SJSA1 (cell line): ENCODE measurements at places on chromosomes 4 and X.

GRCh38 chr4:129908117-129908516, 812.2 kb downstream of the C4orf33 start:
- no peak for DNase-seq

DNA sequence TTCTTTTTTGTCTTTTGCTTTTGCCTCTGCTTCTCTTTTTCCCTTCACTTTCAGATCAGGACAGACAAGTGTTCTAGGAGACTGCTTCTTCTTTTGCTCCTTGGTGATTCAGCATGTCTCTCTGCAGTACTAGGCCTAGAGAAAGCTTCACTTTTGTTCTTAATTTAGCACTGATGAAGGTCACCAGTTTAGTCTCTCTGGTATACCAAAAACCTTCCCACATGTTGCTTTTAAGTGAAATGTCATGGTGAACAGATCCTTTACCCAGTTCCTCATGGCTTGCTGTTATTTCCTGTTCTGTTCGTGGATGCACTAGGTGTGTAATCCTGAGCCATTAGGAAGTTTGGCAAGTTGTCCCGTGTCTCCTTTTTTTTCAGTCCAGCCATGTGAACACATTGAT, 53.3 kb downstream of the NBDY start:
- no peak for DNase-seq

- no peak for DNase-seq
Measured at GRCh38 chr4:185165605-185166063, 22.6 kb downstream of the SLC25A4 start.

DNA sequence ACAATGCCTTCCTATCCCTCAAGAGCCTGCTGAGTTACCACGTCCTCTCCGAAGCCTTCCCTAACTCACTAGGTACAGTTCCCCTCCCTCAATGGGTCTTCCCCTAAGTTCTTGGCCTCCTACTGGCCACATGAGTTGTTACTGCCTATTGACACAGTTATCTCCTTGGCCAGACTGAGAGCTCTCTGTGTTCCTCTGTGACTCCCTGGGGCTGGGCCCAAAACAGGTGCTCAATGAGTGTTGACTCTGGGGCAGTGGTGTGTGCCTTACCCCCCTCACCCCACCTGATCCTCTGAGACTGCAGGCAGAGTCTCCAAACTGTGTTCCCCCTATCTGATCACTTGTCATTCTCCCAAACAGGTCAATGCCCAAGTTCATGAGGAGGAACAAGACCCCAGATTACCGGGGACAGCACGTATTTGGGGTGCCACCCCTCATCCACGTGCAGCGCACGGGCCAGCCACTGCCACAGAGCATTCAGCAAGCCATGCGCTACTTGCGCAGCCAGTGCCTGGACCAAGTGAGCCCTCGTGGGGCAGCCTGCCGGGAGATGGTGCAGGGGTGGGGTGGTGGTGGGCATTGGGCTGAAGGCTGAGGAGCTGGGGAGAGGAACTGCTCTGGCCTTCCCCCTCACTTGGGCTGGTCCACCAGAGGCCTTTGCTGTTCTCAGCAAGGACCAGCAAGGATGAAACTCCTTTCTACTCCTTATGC, 72.6 kb downstream of the STARD8 start:
- no peak for DNase-seq

DNA sequence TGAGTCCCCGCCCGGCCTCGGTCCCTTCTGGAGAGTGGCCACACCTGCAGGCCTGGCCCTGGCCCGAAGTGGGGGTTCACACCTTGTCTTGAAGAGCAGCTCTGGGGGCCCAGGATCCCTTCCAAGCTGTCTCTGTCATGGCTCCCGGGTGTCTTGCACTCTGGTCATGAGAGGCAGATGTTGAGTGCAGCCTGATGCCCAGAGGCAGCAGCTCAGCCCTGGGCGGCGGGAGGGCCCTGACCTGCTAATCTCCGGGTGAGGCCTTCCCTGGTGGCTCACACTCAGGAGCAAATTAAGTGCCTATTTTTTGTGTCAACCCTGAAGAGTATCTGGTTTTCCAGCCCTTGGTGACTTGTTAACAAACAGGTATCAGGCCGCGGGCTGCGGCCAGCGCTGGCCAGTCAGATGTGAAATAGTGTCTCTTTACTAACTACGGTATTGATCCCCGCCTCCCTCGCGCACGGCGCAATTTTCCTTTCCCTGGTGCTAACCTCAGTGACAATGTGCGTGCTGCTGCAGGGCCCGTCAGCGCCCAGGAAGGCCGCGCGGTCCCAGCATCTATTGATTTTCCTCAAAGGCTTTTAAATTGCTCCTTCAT, 24.2 kb downstream of the NKX1-1 start:
- DNase-seq: no peak

DNA sequence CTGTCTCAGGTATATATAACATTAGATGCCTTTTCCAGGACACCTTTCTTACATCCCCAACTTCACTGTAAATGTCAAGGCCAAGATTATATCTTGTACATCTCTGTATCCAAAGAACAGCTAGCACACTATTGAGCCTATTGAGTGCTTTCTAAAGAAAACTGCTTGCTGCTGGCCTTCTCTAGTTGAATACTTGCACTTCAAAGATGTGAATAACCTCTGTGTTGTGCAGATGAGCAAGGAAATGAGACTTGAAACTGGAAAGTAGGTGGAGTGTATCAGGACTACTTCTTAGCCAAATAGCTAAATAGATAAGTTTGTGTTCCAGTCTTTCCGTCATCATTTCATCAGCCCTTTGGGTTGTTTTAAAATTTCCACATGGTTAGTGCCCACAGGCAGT, 704.4 kb upstream of the AMOT start:
- no peak for DNase-seq

GRCh38 chrX:107204068-107204605, 2.1 kb downstream of the NUP62CL start:
- DNase-seq: no peak

DNA sequence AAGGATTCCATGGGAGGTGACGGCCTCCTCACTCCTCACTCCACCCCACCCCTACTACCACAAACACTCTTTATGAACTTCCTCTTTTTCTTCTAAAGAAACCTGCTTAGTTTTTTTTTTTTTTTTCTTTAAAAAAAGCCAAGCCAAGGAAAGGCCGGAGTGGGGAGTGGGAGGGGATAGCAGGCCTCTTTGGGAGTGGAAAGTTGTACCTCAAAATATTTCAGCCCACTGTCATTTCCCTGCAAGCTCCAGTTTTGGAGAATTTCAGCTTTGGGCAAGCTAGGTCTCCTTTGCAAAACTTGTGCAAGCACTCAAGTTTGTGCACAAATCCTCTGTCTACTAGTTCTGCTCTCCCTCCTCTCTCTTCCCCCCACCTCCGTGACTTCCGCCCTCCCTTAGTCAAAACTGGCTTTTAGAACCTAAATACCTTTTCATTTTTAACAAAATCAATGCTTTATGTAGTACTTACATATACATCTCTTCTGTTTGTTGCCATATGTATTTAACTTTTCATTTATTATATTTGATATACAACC, 512 bp upstream of the ANTXR2 start:
- DNase-seq: no peak

DNA sequence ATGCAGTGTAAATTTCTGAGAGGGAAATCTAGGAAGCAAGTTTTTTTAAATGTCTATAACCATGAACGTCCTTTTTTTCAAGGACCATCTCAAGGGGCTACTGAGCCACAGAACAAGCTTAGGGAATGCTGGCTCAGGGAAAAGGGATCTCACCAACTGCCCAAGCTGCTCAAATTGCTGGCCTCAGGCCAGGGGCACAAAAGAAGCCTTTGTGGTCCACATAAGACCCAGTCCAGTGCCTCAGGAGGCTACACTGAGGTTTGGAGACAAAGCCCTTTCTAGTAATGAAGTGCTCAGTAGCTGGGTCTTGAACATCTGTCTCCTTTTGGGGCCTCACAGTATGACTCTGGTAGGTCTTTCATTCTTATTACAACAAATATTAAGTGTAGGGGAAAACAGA, 305.5 kb downstream of the RAB28 start:
- no peak for DNase-seq

DNA sequence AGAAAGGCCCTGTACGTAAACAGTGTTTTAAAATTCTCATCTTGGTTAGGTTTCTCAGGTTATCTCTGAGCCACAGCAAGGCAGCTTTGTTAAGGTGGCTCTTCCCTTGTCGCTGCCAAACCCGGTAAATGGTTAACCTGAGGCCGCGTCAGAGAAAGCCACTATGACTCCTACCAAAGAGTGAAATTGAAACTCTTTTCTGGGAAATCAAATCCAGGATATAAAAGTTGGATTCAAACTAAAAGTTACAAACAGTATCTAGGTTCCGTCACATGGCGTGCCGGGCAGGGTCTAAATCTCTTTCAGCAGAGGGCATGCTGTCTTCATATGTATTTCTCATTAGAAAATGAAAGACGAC, 433 bp downstream of the MMAA start:
- DNase-seq: no peak

DNA sequence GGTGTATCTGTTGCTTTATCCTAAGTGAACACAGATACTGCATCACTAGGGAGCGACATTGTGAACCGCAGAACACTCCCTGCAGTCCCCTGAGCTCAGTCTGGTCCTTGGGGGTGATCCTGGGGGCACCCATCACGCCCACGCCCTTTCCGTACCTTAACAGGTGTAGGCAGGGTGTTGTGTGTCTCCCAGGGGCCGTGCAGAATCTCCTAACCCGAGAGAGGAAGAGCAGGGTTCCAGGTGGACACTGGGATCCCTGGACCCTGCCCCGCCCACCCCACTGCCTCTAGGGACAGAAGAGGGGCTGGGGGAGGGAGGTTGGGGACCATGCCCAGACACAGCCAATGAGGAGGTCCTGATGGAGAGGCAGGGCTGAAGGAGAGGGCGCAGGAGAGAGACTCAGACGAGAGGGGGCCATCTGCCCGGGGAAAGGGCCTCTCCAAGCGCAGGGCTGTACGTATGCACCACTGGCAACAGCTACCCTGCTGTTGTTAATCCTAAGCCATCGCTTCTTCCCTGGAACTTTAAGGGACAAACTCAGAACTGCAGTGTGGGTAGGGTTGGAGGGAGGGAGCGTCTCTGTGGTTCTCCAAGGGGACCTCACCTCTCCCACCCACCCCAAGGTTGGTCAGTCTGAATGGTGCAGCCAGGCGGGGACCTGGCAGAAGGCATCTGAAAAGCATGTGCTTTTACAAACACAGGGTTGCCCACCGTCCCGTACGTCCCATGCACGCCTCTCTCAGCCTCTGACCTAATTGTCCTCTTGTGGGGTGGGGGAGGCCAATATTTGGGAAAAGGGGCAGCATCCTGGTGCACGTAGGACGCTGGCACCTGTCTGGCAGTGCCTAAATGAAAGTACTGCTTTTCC, 2.5 kb downstream of the P2RY8 start:
- no peak for DNase-seq

GRCh38 chr4:168387091-168387490, 68.5 kb upstream of the DDX60 start:
- DNase-seq: no peak

DNA sequence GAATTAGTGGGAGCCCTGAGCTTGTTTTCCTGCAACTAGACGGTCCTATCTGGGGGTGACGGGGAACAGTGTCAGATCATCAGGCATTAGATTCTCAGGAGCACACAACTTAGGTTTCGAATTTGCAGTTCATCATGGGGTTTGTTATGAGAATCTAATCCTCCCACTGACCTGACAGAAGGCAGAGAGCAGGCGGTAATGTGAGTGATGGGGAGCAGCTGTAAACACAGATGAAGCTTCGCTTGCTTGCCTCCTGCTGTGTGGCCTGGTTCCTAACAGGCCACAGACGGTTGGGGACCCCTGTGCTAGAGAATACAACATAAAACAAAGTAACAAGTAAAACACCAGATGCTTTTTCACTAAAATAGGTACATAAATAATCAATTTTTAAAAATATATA, 86.2 kb upstream of the BLTP1 start:
- no peak for DNase-seq

- no peak for DNase-seq
Measured at GRCh38 chrX:40105835-40106675, 8.3 kb upstream of the BCOR start.

DNA sequence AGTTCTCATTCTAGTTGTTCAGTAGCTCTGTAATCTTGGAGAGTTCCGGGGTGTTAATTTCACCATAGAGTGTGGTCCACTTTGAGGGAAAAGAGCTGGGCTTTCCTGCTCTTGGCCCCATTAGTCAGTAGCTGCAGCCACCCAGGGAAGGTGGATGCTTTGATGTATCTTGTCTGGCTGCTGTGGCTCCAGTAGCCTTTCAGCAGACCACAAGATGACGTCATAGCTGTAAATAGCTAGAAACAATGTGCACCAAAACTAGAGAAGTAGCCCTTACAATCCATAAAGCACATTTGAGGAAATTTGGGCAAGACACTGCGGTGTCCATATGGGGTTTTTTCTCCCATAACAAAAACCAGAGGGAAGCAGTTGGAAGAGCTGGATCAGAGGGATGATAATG, 32.9 kb upstream of the PRPS2 start:
- DNase-seq: no peak

GRCh38 chr4:53653484-53654053, 62.3 kb upstream of the LNX1 start:
- no peak for DNase-seq

- DNase-seq: no peak
Measured at GRCh38 chr4:77219266-77219665, 62.3 kb downstream of the CCNG2 start.

GRCh38 chr4:38117591-38117990, 157.4 kb downstream of the PTTG2 start:
- no peak for DNase-seq

GRCh38 chrX:86103061-86103460, 45.2 kb upstream of the DACH2 start:
- no peak for DNase-seq
